Caki2 (cell line): ENCODE measurements at places on chromosomes 7 and 10.

DNA sequence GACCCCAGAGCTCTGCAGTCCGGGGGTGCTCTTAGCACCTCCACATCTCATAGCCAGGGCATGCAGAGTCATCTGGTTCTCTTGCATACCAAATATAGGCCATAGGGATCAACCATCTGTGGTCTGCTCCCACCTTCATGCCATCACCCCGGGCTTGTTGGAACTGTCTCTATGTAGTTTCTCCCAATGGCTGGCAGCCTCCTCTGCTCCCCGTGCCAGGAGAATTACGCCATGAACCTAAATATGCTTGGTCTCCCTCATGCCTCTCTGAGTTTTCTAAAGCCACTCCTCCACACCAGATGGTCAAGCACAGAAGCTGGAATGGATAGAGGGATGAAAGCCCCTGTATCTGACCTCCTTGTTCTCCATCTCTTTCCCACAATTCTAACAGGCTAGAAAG lies 302.6 kb upstream of the MYO3A start:
- no peak for DNase-seq

- DNase-seq, result no peak
Measured at GRCh38 chr10:133399123-133399601, 5.2 kb downstream of the MTG1 start.

- DNase-seq, result no peak
Measured at GRCh38 chr10:103125323-103126267, 67.5 kb downstream of the NT5C2 start.

- no peak for DNase-seq
Measured at GRCh38 chr7:98569691-98570337, 47.3 kb upstream of the NPTX2 start.

- DNase-seq, result no peak
Measured at GRCh38 chr10:67971311-67971710, 86.9 kb downstream of the SIRT1 start.

- DNase-seq, result no peak
Measured at GRCh38 chr7:157001920-157002818, 8.3 kb downstream of the MNX1 start.

- no peak for DNase-seq
Measured at GRCh38 chr7:45028138-45028919, 28.3 kb downstream of the CCM2 start.

GRCh38 chr10:128929767-128930166 lies 537.3 kb upstream of the MGMT start:
- DNase-seq, result no peak

DNA sequence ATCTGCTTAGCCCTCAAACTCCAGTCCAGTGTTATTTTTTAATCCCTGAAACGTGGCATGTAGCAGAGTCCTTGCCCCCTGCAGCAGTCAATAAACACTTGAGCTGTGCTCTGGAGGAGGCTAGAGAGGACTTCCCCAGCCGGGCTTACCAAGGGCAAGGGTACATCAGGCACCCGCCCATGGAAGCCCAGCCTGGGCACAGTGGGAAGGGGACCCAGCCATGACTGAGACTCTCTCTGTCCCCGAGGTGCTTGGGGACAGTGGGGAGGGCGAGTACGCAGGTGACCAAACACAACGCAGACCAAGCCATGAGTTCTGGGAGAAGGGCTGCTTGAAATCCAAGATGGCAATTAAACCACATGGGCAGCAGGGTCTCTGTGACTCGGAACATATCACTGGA lies 45.2 kb downstream of the EBF3 start:
- no peak for DNase-seq

- no peak for DNase-seq
Measured at GRCh38 chr10:132921818-132922807, 20.3 kb downstream of the CFAP46 start.

- no peak for DNase-seq
Measured at GRCh38 chr10:74083304-74083703, 67.3 kb downstream of the AP3M1 start.
